ENCODE measurements at places on chromosomes 7 and 10. TPM values are rescaled to one million over a fixed set of nuclear protein-coding genes. Genes with fewer than 3 reads are reported as not detected.

The CACNA2D1 gene
- not detected for total RNA-seq

The HECW1 gene
- total RNA-seq = not detected

- peak; percentile 52 for DNase-seq
Measured at GRCh38 chr10:69650589-69651261, 20.7 kb downstream of the FAM241B start.

- DNase-seq = no peak
Measured at GRCh38 chr7:81869670-81870069, 99.8 kb upstream of the HGF start.

- DNase-seq = no peak
Measured at GRCh38 chr10:62000726-62001125, 99.2 kb downstream of the ARID5B start.

DNA sequence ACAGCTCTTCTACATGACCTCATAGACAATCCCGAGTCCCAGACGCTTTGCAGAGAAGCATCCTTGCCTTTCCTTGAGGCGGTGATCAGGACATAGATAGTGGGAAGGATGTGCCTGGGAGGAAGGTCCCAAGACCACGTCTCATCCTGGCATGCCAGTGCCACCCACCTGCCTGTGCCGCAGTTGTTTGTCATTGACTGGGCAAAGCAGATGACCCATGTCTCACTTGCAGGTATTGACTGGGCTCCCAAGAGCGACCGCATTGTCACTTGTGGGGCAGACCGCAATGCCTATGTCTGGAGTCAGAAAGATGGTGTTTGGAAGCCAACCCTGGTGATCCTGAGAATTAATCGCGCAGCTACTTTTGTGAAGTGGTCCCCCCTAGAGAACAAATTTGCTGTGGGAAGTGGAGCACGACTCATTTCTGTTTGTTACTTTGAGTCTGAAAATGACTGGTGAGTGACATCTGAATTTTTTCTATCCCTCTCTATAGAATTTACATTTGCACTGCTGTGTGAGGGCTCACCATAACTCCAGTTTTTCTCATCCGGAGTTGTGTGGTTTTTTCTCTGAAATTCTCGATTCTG is 18.5 kb downstream of the ARPC1A start:
- DNase-seq = no peak

DNA sequence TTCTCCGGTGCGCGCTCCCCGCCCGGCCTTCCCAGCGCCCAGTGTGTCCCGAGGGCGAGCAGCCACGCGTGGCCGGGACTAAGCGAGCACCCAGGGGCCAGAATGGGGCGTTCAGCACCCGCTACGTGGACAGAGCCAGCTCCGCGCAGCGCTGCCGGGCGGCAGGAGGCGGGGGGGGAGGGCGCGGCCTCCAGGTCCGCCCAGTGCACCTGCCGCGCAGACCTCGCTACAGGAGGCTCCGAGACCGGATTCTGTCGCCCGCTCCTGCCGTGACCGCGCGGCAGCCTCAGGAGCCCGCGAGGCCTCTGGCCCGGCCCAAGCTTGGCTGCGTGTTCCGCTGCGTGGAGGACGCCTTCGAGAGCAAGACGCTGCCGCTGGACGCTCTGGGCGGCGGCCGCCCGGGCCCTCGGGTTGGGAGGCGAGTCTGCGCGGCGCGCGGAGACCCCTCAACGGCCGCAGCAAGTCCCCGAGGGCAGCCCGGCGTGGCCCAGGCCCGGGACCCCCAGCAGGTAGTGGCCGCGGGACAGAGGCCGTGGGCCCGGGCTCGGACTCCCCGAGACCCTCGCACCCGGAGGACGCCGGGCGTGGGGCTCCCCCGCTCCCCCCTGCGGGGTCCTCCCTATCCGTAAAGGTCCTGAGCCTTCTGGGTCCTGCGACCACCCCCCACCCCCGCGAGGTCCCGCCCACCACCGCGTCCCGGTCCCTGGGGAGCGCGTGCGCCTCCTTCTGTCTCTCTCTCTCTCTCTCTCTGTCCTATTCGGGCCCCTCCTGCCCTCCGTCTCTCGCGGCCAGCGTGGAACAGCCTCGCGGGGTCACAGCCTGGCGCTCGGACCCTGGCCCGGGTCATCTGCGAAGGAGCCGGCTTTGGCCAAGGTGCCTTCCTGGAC is 904 bp upstream of the DPYSL4 start:
- DNase-seq = peak; percentile 63

DNA sequence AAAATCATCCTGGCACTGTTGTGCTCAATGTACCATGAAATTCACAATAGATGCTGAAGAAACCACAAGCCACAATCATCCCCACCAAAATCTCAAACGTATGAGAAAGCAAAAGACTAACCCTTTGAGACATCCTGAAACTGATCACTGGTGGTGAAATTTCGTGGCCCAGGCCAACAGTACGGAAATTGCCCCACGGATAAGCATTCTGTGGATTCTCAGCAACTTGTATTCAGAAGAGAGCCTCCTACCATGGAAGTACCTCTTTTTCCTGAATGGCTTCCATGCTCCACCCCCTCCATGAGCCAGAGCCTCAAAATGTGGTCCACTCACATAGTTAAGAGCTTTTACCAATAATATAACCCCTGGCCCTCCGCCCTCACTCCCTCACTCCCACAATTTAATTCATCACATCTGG is 163.9 kb upstream of the AUTS2 start:
- DNase-seq = no peak

DNA sequence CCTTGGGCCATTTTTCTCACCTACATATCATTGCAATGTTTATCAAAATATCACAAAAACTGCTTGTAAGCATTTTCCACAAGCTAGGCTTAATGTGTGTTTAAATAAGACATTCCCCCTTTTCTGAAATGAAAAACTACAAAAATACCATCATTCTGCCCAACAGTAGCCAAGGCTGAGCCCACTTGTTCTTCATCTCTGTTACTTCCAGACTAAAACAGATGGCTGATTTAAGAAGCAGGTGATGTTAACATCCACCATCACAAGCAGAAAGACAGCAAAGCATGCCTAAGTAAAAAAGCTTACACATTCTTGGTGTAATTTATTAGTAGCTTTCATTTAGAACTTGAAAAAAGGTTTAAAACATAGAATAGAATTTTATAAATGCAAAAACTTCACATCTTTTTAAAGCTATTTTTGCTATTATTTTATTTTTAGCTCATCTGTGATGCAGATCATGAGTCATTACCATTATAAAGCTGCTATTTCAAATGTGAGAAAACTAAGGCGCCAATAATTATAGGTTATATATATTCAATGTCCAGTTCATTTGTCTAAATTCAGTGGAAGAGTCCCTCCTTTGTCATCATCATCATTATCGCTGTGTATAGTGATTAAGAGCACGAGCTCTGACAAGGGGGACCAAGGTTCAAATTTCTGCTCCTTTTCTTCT is 109.4 kb downstream of the RELN start:
- no peak for DNase-seq

- no peak for DNase-seq
Measured at GRCh38 chr10:71138166-71138830, 74.1 kb upstream of the UNC5B start.

Measured in activated naive CD4-positive, alpha-beta T cell treated with anti-CD3 and anti-CD28 coated beads for 36 hours (primary cell).